ENCODE measurements at places on chromosomes 6 and 20. TPM values are rescaled to one million over a fixed set of nuclear protein-coding genes. Genes with fewer than 3 reads are reported as not detected.

GSTA4 gene
- 13.0 TPM for total RNA-seq

RXRB gene
- 45.0 TPM for total RNA-seq

DNA sequence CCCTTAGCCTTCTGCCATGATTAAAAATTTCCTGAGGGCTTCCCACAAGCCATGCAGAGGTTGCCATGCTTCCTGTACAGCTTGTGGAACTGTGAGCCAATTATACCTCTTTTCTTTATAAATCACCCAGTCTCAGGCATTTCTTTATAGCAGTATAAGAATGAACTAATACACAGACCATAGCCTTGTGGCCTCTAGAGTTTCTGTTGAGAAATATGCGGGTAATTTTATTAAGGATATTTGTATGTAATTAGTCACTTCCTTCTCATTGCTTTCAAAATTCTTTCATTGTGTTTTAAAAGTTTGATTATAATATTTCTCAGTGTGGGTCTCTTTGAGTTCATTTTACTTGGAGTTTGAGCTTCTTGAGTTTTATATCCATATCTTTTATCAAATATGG is 484.9 kb downstream of the COL12A1 start:
- no peak for DNase-seq

- no peak for DNase-seq
Observed at GRCh38 chr20:4886771-4887527, 114.4 kb downstream of the SLC23A2 start.

- no peak for DNase-seq
Observed at GRCh38 chr20:29762620-29763019, 1494.8 kb upstream of the DEFB115 start.

GRCh38 chr6:158867381-158868121 is 48.4 kb upstream of the EZR start:
- no peak for DNase-seq

DNA sequence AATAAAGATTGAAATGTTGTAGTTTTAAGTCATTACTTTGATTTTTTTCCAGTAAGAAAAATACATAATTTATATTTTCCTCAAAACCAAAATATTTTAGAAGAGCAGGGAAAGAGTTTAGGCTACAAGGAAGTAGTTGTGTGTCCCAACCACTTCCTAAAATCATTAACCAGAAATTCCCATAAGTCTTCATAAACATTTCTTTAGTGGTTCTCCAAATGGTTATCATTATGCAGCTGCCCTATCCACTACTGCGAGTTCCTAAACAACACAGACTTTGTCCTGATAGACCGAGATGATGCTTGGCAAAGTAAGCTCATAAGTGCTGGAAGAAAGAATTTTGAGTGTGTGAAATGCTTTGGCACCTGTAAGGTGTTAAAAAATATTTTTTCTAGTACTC is 93.6 kb downstream of the ARMC2 start:
- no peak for DNase-seq

GRCh38 chr6:107547451-107547840 is 57.5 kb downstream of the SOBP start:
- no peak for DNase-seq

DNA sequence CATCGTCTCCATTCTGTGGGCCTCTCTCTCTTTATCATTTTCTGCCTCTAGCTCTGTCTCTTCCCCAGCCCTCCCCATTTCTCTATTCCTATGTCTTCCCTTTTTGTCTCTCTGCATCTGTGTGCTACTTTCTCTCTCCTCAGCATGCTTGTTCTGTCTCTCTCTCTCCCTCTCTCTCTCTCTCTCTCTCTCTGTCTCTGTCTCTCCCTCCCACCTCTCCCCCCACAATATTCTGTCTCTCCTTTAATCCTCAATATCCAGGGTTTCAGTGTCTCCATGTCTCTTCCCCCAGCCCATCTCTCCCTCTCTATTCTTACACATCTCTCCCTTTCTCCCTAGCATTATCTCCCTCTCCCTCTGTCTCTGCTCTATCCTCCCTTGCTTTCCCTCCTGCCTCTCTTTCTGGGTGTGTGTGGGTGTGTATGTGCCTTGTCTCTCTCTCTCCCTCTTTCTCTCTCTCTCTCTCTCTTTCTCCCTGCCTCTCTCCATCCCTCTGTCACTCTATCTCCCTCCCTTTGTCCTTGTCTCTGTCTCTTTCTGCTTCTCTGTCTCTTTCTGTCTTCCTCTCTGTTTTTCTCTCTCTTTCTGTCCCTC is 76.9 kb upstream of the SIRPA start:
- DNase-seq, result no peak
